ENCODE measurements at places on chromosomes 5 and 9.

DNA sequence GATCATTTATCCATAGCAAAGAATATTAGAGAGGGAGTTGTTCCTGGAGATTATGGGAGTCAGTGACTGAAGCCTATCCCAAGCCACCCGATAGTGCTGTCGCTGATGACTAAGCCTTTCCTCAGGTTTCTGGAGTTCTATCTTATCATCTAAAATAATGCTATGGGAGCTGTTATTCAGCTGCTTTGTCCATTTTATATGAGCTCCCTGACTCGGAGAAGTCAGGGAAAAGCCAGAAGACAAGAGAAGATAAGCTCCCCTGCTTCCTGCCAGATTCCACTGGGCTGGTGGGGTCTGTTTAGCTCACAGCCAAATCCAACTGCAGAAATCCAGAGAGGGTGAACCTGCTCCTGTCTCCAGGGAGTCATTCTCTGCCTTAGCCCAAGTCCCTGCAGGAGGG is 148.2 kb downstream of the DROSHA start:
- DNase-seq, result no peak

DNA sequence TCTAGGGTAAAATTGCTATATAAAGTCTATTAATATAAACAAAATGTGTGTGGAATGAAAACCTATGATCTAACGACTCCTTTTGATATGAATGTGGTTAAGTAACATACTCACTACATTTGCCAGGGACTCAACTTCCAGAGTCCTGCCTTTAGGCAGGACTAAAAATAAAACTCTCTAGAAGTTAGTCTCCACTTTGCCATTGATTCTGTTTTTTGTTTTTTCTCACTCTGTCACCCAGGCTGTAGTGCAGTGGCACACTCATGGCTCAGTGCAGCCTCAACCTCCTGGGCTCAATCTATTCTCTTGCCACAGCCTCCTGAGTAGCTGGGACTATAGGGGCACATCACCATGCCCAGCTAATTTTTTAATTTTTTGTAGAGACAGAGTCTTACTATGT is 30.0 kb downstream of the ZCCHC10 start:
- DNase-seq, result no peak

GRCh38 chr9:88738709-88739108 is 203.7 kb downstream of the NXNL2 start:
- DNase-seq, result no peak

- no peak for DNase-seq
Measured at GRCh38 chr5:165139262-165139661, 1633.8 kb downstream of the MAT2B start.

DNA sequence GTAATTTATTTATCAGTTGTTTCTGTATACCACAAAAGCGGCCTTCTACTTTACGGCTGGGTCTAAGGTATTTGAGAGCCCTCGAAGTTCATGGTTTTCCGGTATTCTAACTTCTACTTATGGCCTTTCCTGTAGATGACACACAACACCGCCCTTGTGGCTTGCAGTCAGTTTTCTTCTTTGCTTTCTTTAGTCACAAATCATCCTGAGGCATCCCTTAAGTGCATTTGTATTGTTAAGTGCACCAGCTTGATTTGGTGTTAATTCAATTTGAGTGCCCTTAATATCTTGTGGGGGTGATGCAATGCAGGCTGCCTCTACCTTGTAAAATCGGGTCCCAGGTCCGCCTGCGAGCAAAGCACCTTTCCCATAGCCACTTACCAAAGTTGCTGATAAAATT is 511.9 kb downstream of the CCDC171 start:
- DNase-seq, result no peak

DNA sequence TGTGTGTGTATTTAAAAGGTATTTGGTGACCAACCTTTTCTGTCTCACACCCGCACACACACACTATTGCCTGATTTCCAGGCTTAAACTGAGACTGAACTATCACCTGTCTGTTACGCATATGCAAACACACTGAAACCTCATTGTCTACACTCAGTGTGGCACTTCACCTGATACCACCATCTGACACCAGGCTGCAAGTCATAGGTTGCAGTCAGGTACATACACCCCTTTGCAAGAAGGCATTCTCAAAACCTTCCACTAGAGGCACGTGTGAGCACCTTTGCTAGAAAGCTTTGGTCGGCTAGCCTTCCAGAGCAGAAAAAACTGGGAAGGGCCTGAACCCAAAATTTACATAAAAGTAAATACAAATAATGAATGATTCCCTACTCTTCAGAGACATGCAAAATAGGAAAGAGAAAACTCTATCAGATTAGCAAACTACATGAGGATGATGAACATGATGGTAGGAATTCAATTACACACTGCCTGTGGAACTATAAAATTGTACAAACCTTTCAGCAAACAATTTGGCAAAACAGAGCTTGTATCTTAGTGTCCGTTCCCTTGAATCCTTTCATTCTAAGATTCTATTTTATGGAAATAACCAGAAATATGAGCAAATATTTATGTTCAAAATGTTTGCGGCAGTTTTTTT is 5.9 kb upstream of the FOXD1 start:
- DNase-seq, result peak; percentile 51

- peak; percentile 33 for DNase-seq
Measured at GRCh38 chr9:136438548-136439480, 831 bp downstream of the INPP5E start.

DNA sequence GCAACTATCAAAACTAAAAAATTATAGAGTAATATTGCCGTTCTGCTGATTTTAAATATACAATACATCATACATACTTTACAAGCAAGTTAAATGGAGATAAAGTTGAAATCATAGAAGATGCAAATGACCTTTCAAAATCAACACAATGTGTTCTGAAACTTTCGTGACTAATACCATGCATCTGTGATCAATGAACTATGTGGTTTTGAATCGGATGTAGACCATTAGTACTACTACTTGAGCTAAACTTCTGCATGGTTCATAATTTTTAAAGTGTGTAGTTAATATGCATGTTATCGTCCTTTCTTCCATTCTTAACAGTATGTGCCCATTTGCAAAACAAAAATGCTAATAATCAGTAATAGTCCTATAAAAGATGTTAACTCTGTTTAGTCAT is 11.3 kb upstream of the PHF2 start:
- DNase-seq, result no peak

DNA sequence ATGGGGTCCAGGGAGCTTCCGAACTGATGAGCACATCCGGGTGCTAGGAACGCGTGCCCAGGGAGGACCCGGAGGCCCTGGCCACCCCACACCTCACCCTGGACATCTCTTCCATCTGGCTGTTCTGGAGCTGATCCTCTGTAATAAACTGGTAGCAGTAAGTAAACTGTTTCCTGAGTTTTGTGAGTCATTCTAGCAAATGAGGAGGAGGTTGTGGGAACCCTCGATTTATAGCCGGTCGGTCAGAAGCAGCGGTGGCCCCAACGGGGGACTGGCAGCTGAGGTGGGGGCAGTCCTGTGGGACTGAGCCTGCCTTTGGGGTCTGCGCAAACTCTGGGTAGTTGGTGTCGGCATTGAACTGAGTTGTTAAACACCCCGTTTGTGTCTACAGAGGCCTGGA is 15.4 kb upstream of the UBAC1 start:
- DNase-seq, result no peak

- peak; percentile 85 for DNase-seq
Measured at GRCh38 chr5:8058616-8059190, 189.8 kb downstream of the MTRR start.

- DNase-seq, result no peak
Measured at GRCh38 chr5:111095982-111096381, 3.8 kb downstream of the WDR36 start.

GRCh38 chr5:149617760-149618306 is 36.5 kb downstream of the ARHGEF37 start:
- no peak for DNase-seq

- peak; percentile 77 for DNase-seq
Measured at GRCh38 chr9:82363198-82363597, 374.6 kb downstream of the SPATA31D1 start.

DNA sequence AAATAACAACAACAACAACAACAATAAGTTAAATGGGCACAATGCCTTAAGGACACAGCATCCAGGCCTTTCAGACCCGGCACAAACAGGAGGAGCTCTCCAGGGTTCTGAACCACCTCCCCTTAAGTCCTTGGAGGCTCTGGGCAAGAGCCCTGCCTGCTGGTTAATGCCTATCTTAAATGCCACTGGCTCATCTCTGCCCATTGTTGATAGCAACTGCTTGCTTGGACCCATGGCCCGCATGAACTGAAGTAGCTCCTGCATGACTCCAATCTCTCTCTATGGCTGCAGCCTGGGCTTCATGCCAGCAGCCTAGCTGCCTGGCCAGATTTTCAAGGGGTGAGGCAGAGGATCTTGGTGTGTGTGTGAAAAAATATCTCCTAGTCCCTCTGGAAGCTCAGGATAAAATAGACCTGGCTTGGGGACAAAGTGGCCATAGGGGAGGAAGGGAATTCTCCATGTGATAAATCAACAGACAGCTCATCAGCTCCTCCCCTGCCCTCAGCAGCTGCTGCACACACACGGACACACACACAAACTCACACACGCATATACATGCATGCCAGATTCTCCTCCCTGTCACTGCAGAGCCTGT is 27.4 kb downstream of the FAM219A start:
- peak; percentile 46 for DNase-seq

DNA sequence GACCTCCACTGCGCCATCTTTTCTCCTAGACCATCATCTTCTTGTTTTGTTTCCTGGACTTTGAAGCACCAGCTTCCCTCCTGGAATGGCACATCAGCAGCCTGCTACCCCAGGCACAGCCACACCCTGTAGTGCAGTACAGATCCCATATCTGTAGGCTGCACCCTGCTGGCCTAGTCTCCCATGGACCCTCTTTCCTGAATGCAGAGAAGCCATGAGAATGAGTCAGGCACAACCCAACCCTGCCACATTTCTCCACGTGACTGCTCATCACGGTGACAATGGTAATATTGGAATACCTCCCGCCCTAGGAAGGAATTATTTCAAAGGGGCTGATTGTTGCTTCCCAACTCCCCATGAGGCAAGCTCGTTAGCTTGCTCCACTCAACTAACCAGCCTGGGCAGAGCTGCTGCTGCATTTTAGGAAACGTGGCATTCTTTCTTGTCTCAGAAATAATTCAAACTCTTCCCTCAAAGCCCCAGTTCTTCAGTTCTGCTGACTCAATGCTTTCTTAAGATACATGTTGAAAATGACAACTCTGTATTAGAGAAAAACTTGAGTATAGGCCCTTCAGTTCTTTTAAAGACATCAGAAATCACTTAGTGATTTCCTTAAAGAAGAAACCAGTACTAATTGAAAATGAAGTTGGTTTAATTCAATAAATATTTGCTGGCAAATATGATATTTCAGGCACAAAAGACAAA is 328.1 kb downstream of the MLLT3 start:
- no peak for DNase-seq

DNA sequence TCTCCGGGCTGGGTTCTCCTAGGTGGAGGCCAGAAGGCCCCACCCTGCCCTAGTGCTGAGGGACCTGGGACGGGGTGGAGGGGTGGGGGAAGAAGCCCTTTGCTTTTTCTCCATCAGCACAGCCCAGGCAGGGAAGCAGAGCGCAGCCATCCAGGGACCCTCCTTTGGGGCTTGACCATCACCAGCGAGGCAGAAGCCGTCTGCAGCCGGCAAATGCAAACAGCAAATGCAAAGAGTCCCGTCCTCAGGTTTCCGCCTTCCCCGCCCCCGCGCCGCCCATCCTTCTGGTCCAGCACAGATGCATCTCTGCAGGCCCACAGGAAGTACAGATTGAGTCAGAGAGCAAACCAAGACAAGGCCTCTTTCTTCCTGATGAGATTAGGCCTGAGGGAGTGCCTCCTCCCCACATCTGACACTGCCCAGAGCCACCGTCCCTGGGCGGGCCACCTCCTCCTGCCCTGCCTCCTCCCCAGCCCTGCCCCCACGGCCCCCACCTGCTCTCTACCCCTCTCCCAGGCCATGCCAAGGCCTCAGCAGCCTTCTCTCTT is 23.4 kb downstream of the CORO2A start:
- DNase-seq, result no peak

DNA sequence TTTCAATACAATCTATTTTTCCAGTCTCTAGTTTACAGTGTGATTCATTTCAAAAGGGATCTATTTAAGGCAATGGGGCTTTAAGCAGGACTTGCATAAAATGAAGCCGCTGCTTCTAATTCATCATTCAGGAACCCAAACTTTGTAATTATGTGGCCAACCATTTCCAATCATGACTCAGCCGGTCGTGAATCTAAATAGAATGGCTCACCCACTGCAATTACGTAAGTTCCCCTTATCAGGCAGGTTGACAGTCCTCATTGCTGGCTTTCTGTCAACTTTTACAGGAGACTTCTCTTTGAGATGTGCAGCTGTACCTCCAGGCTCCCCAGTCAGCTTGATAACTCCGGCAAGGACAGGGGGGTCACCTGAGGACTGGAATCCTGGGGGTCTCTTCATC is 152.8 kb upstream of the DAP start:
- no peak for DNase-seq

DNA sequence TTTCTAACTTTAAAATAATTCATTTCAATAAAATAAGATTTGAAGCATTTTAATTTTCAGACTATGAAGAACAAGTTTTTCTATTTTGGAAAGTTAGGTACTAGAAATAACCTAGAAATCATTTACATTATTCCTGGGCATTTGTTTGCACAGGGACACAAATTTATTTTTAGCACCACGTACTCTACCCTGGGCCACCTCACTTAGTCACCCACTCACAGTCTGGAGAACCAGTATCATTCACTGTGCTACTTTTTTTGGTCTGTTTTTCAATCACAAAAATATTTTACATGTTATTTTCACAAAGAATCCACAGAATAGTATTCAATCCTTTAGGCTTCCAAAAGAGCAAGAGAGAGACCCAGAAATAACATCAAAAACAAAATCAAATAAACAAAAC is 128.6 kb upstream of the ACOT12 start:
- DNase-seq, result no peak

DNA sequence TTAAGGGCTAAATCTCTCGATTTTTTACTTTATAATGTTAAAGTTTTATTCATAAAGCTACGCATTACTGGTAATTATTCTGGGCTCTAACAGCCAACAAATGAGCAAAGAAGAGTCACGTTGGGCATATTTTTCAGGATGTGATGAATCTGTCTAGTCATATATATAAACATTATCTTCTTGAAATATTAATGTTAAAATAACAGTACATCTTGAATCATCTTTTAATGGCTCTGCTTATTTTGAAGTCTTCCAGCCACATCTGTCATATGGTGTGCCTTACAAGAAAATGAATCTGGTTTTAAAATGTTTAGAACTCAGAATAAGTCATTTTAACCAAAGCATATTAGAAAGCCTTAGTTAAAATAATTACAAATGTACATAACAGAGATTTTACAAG is 96.9 kb downstream of the CWC27 start:
- no peak for DNase-seq

DNA sequence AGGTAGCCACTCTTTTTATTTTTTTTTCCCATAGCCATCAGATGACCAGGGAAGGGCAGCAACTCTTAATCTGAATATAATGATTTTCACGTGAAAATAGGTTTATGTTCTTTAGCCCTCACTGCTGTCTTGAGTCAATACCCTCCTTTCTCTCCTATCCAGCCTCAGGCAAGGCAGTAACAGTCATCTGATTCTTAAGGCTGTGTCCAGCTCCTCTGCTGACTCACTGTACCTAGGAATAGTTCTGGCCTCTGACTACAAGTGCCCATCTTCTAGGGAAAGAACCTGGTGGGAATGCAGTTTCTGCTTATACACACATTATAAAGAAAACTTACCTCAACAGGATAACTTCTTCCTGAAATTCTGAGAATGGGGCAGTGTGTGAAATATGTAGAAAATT is 30.7 kb downstream of the DHX29 start:
- DNase-seq, result no peak

Measured in NCI-H2171 (cell line).